ENCODE measurements at places on chromosomes 12 and 14.
A peak's percentile ranks its signal among the peaks of the same experiment; 100 is the strongest.

DNA sequence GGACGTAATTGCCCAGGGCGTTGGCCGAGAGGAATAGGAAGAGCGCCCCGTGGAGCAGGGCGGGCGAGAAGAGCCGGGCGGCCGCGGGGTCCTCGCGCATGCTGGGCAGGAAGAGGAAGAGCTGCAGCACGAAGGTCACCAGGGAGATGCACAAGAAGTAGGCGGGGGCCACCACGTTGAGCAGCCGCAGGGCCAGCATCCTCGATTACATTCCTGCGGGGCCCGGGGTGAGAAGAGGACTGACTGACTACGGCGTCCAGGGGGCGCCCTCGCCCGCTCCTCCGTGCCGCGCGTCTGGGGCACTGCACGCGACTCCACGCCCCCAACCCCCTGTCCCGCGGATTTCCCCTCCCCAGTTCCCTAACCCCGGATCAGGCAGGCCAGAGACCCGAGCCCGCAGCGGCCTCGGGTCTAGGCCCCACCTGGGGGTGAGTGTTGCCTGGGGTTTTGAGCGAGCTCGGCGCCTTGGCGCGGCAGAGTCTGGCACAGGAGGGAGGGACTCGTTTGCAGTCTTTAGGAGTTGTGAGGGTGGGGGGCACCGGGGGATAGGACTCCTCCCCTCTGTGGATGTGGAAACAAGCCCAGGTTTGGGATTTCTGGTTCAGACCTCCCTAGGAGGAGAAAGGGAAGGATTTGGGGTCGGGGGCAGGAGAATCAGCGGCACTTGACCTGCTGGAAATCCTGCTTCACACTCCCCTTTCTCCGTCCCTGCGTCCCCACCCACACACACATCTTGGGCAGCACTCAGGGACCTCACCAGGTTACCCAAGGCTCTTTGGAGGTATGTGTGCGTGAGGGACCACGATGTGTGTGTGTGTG lies 1.8 kb downstream of the ZDHHC22 start:
- no peak for DNase-seq

GRCh38 chr12:81440001-81440400 lies 319.1 kb downstream of the PPFIA2 start:
- DNase-seq: no peak

DNA sequence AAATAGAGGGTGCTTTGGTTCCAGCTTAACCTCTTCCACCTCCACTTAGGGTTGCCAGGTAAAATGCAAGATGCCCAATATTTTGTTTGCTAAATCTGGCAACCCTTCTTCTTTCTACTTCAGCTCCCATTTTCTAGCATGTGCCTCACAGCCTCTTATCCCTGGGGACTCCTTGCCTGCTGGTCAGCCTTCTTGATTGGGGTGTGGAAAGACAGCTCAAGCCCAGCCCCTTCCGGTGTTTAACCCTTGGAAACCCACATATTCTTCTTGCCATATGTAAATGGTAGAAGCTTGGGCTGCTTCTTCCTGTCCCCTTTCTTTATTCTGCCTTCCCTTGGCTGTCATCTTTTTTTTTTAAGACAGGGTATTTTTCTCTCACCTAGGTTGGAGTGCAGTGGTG lies 5.7 kb downstream of the SPIC start:
- DNase-seq: no peak

GRCh38 chr12:16509411-16509810 lies 96.6 kb downstream of the LMO3 start:
- DNase-seq: no peak

GRCh38 chr14:102353126-102353619 lies 9.5 kb downstream of the CINP start:
- no peak for DNase-seq

GRCh38 chr12:89379148-89379838 lies 27.0 kb upstream of the DUSP6 start:
- DNase-seq: no peak

DNA sequence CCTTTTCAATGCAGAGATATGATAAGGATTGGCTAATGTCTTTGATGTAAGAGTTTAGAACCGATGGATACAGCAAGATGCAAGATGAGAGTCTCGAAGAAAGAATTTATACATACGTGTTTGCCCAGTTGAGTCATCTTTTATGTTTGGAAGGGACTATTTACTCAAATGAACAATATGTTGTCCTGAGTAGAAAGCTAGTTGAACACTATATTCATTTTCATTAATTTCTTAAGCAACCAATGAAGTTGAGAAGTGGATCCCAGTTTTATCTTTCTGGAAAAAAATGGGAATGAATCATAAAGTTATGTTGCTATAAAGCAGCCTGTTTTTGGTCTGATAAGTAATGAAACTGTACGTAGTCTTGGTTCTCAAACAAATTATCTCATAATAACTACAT lies 1431.7 kb upstream of the FLRT2 start:
- no peak for DNase-seq

GRCh38 chr12:2336409-2336829 lies 283.6 kb downstream of the CACNA1C start:
- no peak for DNase-seq

- DNase-seq: no peak
Measured at GRCh38 chr12:31217356-31218130, 108.4 kb downstream of the SINHCAF start.

DNA sequence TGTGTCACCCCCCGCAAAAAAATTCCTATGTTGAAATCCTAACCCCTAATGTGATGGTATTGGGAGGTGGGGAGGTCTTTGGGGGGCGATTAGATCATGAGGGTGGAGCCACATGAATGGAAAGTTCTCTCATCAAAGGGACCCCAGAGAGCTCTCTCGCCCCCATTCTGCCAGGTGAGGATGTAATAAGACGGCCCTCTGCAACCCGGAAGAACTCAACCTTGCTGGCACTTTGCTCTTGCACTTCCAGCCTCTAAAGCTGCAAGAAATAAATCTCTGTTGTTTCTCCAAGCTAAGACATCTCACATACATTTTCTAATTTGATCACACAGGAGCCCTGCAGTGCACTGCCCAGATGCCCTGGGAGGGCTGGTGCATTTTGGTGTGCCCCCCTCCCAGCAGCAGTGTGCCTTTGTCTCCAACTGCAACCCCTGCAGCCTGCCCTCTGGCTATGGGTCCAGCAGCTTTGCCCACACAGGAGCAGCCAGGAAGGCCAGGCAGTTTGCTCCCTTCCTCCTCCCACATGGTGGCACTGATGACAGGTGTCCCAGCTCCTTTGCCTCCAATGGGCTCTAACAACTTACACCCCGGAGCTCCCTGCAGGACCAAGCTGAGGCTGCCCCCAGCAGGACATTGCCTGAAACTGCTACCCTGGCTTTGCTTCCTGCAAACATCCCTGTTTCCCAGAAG lies 59.3 kb downstream of the C14orf132 start:
- no peak for DNase-seq

GRCh38 chr14:64731141-64731581 lies 26.9 kb downstream of the PLEKHG3 start:
- DNase-seq: peak; percentile 44

GRCh38 chr12:66194122-66194521 lies 5.1 kb downstream of the IRAK3 start:
- DNase-seq: no peak

- no peak for DNase-seq
Measured at GRCh38 chr12:62714774-62715721, 219.9 kb downstream of the PPM1H start.

Measured in natural killer cell treated with Interleukin-12 subunit alpha and Interleukin-12 subunit beta and Interleukin-15 and Interleukin-18, amount 100 ng/mL, for 72 hours (primary cell).